CD4-positive, alpha-beta T cell treated with Interleukin-12 subunit alpha and Interleukin-12 subunit beta, for 1 hour (primary cell): ENCODE measurements at places on chromosomes 16 and 17.

GRCh38 chr16:47965439-47965838 lies 190.4 kb downstream of the ABCC12 start:
- no peak for DNase-seq

DNA sequence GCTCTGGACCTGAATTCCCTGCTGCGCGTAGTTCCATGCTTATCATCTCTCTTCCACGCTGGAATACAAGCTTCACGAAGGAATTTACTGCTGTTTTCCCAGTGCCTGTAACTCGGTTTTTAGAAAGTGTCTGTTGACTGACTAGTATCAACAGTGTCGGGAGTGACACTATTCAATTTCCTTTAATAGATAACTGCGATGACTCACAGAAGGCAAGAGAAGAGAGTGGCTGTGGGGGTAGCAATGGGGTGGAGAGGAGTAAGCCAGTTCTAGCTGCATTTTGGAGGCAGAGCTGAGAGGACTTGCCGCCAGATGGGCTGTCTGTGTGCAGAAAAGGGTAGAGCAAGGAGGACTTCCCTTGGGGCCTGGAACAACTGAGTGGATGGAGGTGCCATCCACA lies 25.2 kb downstream of the B4GALNT2 start:
- DNase-seq, result no peak

GRCh38 chr17:62206550-62206949 lies 141.5 kb upstream of the MED13 start:
- no peak for DNase-seq

DNA sequence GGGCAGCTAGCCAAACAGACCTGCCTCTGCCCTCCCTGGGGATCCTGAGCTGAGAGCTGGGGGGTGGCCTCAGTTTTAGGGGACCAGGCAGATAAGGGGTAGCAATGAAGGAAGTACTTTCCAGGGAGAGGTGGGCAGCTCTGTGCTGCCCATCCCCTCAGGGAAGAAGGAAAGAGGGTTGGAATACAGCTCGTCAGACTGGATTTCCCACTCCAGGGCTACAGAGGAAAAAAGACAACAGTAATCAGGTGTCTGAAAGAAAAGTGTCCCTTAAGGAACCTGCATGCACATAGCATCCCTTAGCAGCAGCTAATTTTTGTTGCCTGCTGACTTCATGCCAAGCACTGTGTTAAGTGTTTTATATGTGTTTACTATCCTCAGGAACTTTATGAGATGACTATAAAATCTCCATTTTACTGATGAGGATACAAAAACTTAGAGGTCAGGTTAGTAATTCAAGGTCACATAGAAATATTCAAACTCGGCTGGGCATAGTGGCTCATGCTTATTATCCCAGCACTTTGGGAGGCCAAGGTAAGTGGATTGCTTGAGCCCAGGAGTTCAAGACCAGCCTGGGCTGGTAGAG lies 3.2 kb upstream of the MRPL58 start:
- DNase-seq, result no peak

- no peak for DNase-seq
Observed at GRCh38 chr17:29196769-29197515, 16.7 kb upstream of the MYO18A start.

DNA sequence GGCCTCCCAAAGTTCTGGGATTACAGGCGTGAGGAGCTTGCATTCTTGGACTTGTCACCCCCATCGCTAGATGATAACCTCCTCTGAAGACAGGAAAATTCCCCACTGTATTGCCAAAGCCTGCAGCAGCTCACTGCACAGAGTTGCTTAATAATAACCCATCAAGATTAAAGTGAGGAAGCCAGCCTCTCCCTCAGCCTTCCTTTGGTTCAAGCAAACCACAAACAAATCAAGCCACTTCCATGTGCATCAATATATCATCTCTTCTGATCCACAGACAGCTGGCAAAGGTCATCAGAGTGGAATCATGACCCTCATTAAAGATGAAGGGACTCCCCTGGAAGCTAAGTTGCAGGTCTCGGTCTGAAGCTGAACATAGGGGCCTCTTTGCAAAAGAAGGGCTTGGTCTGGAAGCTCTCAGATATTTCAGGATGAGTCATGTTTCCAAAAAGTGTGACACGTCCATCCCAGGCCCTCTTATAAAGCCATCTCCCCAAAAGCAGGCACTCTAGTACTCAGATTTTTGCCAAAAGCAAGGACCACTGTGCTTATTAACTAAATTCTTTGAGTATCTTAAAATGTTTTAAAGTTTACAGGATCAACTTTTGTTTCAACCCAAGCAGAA lies 4.8 kb downstream of the EMP2 start:
- no peak for DNase-seq

GRCh38 chr16:47064775-47065174 lies 79.0 kb downstream of the NETO2 start:
- no peak for DNase-seq

DNA sequence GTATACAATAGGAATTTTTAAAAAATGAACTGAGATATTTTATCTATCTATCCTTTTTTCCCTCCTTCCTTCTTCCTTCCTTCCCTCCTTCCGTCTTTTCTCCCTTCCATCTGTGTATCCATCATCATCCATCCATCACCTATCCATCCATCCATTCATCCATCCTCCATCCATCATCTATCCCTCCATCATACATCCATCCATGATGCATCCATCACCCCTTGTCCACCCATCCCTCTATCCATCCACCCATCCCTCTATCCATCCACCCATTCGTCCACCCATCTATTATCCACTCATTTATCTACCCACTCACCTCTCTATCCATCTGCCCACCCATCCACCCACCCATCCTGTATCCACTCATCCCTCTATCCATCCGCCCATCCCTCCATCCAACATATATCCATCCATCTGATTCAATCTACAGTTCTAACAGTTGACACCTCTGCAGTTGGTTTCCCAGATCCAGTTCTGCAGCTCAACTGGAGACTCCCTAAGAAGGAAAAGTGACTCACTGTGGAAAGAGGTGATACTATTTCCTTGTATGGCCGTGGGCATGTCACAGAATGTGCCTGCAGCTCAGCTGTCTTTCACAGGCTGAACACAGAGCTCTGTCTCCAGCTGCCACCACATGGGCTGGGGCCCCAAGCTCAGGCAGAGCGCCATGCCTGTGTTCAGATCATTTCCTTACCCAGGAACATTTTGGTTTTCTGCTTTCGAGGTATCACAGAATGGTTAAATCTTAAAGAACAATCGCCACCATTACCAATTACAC lies 130.8 kb downstream of the XYLT1 start:
- no peak for DNase-seq

DNA sequence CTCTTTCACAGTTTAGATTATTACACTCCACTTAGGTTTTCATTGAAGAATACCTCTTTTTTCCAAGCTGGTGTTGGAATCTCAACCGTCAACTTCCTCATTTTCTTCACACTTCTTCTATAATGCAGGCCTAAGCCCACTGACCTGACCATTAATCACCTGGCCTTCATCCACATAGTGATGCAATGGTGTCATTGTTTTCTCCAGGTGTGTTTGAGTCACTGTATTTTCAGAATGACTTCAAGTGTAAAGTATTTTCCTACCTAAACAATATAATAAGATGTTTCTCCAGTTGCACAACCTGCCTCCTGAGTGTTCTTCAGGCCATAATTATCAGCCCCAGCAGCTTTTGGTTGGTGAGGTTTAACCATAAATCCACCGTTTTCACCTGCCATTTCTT lies 1675.1 kb downstream of the TP53TG3F start:
- no peak for DNase-seq

GRCh38 chr17:43881758-43882505 lies 25.4 kb downstream of the MPP2 start:
- no peak for DNase-seq

DNA sequence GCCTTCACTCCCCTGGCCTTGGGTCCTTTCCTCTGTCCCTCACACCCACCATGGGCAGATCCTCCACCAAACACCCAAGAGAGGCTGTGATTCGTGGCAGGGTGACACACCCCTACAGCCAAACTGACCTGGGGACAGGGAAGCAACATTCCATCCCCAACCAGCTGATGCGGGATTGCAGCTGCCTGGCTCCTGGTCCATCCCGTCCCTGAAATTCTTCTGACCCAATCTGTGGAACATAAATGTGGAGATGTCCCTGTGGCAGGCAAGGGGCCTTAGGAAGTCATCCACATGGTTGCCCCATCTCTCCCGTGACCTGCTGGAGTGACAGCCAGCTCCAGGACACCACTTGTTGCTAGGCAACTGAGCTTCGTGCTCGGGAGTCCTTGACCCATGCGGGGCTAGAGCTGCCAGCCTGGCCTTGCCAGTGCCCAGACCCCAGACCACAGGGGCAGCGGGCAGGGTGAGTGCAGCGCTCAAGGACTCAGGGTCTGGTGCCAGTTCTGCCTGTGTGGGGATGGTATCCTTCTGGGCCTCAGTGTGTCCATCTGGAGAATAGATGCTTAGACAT lies 34.0 kb upstream of the CPNE2 start:
- DNase-seq, result no peak

DNA sequence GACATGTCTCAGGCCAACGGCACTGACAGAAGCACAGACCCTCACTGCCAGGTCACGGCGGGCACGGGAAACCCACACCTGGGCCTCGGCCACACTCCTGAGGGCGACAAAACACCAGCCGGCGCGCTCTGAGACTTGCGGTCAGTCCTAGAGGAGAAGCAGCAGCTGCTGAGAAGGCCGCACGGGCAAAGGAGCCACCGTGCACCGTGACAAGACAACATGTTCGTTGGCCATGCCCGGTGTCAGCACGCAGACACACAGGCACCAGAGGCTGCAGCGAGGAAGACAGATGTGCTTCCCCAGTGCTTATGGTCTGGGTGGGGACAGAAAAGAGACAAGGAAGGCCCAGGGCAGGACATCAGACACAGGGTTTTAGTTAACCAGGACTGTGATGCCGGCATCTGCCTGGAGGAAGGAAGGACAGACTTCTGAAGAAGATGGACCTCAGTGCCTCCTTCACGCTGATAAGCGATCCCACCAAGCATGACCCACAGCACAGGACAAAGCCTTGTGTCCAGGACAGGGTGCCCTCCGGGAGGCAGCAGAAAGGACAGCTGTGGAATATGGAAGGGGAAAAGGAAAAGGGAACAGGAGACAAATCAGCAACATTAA lies 84.0 kb downstream of the ANKRD11 start:
- no peak for DNase-seq

GRCh38 chr17:3995067-3995466 lies 30.8 kb upstream of the ATP2A3 start:
- DNase-seq, result no peak

GRCh38 chr17:4527134-4527533 lies 28.1 kb downstream of the MYBBP1A start:
- DNase-seq, result no peak

DNA sequence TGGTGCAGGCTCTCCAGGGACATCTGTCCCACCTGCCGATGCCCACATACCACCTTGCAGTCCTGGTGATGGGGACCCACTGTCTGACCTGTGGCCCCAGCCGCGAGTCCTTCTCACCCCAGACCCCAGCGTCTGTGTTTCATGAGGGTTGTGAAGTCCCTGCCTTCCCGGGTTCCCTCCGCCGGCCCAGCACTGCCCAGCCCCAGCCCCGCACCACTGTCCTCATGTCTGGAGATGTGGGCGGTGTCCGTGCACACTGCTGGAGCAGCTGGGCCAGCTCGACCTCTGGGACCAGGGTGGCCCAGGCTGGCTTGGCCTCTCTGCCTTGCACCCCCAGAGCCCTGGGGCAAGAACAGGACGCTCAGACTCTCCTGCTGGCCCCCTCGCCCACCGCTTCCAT lies 199.5 kb upstream of the CIBAR2 start:
- no peak for DNase-seq

GRCh38 chr16:29916979-29917378 lies 9.0 kb downstream of the KCTD13 start:
- DNase-seq, result no peak

GRCh38 chr16:83343935-83344366 lies 463.8 kb upstream of the HSBP1 start:
- no peak for DNase-seq

GRCh38 chr17:16910341-16910740 lies 61.6 kb downstream of the TNFRSF13B start:
- DNase-seq, result no peak

GRCh38 chr17:81907219-81908145 lies 3.7 kb downstream of the PCYT2 start:
- no peak for DNase-seq

- no peak for DNase-seq
Observed at GRCh38 chr16:16005721-16006120, 56.3 kb downstream of the ABCC1 start.

GRCh38 chr17:53942898-53943297 lies 120.2 kb downstream of the KIF2B start:
- no peak for DNase-seq

GRCh38 chr17:82034371-82035011 lies 3.0 kb downstream of the DCXR start:
- DNase-seq, result no peak

- DNase-seq, result no peak
Observed at GRCh38 chr16:55502801-55503366, 6.0 kb upstream of the LPCAT2 start.

DNA sequence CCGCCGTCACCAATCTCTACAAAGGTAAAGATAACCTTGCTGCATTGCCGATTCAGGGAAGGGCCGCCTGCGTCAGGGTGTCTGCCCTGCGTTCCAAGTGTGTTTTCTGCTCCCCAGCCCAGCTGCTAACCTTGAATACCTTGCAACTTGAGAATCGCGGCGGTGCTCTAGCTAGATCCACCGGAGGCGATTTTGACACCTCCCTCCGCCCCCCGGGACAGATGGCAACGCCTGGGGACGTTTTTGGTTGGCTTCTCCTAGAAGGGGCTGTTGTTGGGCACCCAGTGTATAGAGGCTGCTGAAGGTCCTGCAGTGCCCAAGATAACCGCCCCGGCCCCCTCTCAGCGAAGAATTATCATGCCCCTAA lies 1.5 kb downstream of the HAPSTR1 start:
- DNase-seq, result no peak

- DNase-seq, result no peak
Observed at GRCh38 chr17:82129095-82129494, 31.1 kb upstream of the FASN start.
